NCI-H69 (cell line): ENCODE measurements at places on chromosomes 11 and 22.

DNA sequence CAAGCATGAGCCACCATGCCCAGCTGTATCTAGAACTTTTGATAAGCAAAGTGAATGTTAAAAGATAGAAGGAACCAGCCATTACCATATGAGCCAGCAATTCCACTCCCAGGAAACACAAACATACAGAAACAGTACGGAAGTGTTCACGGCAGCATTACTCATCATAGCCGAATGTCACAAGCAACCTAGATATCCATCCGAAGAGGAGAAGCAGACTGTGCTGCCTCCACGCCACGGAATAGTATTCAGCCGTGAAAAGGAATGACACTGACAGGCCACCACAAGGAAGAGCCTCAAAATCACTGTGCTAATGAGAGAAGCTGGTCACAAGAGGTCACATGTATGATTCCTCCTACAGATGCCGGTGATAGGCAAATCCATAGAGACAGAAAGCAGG, 17.6 kb upstream of the MGAT3 start:
- DNase-seq, result no peak

GRCh38 chr22:31683181-31684105, 21.4 kb upstream of the PISD start:
- no peak for DNase-seq

GRCh38 chr11:107769189-107769588, 57.3 kb upstream of the SLN start:
- DNase-seq, result peak; percentile 13

DNA sequence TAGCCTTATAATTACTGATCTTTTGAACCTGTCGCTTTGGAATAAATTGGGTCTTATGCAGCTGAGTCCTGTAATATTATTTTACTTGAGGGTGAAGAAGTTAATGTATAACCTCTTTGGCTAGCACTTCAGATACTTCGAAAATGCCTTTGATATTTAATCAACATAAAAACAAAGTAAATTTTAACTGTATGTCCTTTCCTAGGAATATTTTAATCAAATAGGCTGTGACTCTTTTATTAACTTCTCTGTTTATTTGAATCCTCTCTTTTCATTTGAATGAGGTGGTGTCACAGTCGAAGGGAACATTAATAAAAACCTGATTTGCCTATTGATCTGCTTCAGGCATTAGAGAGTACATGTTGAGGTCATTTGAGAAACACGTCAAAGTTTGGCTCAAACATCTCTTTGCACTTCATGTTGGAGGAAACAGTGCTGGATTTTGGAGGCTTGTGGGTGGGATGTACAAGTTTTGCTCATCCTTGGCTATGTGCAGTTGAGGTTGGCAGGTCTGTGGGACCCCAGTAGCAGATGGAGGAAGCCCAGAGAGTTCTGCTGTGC, 143.6 kb downstream of the NCAM1 start:
- no peak for DNase-seq

GRCh38 chr22:31346733-31347250, 646 bp upstream of the PATZ1 start:
- no peak for DNase-seq

- DNase-seq, result no peak
Measured at GRCh38 chr11:64566915-64567891, 23.8 kb upstream of the SLC22A12 start.

GRCh38 chr22:19625331-19626041, 88.8 kb upstream of the SEPTIN5 start:
- no peak for DNase-seq

DNA sequence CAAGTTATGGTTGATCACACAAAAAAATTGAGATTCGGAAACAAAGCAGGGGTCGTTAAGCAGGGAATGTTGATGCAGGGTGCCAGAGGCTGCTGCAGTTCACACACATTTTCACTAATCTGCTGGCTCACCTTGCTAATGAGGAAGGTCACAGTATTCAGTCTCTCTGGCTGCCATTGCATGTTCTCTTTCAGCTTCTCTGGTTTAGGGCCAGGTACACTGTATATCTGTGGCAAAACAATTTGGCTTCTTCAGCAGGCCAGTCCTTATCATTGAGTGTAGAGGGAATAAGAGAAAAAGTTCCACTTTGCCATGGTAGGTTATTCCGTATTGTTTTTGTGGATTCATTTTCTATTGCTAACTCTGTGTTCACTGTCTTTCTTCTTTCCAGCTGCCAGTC, 283.7 kb upstream of the ANO3 start:
- no peak for DNase-seq

DNA sequence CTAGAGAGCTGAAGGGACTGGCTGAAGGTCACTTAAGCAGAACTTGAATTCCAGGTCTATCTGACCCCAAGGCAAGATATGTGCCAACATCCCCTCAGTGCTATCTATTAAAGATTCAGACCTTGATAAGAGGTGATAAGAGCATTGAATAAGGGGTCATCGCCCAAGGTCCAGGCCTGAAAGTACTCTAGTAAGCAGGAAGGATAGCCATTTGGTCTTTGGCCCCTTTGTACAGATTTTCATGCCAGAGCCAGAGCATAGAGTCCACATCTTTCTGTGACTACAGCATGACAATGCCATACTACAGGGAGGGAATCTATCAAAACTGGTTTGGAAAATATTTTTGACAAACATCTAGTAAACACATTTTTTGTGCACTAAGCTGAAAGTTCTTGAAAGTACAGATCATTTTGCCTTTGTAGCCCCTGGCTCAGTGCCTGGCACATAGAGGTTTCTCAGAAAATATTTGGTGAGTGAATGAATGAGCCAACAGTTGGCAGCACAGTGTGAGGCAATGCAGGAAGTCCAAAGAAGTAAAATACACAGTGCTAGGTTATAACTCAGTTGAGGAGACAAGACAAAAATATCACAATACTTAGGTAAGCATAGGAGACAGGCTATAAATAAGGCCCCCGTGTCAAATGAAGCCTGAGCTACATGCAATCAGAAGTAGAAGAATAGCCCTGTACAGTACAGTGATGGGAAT, 15.1 kb upstream of the RRAS2 start:
- DNase-seq, result no peak

GRCh38 chr22:46587061-46587460, 33.1 kb upstream of the GRAMD4 start:
- no peak for DNase-seq

DNA sequence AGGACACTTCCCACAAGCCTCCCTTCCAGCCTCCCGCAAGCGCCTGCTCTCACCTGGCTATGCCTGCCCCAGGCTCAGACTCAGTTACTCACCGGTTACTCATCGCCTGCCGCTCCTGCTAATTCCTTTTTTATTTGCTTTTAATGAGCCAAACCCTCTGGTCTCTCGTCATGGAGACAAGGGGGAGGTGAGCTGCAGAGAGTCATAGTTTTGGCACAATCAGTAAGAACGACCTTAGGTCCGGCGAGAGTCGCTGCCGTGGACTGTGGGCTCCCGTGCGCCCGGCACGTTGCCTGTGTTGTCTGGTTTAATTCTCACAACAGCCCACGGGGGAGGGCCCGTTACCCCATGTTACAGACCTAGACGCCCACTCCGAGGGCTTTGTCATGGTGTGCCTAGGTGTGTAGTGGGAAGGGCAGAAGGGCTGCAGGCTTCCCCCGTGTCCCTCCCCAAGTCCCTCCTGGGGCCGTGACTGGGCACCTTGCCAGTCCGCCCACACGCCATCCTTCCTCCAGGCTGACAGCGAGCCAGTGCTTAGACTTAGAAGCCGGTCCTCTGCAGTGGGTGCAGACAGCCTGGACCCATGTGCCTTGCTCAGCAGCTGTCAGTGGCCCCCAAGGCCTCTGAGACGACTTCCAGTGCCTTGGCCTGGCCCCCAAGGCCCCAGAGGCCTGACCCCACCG, 42.2 kb downstream of the WNT7B start:
- DNase-seq, result peak; percentile 89

- peak; percentile 57 for DNase-seq
Measured at GRCh38 chr11:117604336-117604995, 192.6 kb downstream of the DSCAML1 start.

DNA sequence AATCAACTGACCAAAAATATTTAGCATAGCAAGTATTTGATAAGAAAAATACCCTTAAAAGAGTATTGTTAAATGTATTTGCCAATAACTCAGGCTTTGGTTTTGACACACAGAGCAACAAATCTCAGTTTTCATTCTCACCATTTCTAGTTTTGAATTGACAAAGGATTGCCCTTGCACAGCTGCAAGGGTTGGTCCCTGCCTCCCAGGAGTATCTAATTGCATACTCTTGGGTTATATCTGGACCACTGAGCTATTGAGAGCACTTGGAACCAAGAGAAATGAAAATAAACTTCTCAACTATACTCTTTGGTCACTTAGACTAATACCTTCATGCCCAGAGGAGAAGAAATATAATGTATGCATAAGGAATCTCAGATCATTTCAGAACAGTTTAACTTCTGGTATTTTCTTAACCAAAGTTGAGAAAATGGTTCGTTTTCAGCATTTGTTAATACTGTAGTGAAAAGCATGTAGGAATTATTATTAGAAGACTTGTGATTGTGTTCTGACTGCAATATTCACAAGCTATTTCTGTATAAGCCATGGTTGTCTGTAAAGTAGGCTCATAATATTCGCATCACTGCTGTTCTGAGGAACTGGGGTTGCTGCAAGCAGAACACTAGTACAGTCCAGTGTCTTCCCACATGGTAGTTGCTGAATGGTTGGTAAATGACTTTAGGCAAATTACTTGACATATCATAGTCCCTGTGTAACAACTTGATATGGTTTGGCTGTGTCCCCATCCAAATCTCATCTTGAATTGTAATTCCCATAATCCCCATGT, 7.9 kb downstream of the C2CD3 start:
- peak; percentile 37 for DNase-seq

GRCh38 chr22:20459862-20460261, 22.2 kb upstream of the SCARF2 start:
- DNase-seq, result no peak

DNA sequence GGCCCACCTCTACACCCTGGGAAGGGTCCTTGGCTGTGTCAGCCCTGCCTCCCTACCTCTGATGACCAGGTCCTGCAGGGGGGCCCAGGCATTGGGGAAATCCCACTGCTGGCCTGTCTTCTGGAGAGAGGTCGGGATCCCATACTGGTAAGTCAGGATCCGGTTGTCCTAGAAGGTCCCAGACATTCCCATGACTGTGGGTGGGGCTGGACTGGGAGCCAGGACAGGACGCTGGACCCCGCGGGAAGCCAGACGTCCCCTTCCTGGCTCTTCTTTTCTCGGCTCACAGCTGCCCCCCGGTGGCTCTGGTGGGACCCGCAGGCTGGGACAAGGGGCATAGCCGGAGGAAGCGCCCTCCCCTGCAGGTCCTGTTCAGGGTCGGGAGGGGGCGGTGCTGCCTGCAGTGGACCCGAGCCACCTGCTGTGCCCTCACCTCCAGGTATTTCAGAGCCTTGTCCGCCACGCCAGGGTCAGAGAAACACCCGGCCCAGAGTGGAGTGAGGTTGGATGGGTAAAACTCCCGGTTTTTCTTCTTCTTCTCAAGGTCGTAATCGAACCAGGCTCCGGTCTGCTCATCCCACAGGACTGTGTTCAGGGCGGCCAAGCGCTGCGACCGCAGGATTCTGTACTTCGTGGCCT, 20.0 kb downstream of the TREH start:
- DNase-seq, result peak; percentile 93

DNA sequence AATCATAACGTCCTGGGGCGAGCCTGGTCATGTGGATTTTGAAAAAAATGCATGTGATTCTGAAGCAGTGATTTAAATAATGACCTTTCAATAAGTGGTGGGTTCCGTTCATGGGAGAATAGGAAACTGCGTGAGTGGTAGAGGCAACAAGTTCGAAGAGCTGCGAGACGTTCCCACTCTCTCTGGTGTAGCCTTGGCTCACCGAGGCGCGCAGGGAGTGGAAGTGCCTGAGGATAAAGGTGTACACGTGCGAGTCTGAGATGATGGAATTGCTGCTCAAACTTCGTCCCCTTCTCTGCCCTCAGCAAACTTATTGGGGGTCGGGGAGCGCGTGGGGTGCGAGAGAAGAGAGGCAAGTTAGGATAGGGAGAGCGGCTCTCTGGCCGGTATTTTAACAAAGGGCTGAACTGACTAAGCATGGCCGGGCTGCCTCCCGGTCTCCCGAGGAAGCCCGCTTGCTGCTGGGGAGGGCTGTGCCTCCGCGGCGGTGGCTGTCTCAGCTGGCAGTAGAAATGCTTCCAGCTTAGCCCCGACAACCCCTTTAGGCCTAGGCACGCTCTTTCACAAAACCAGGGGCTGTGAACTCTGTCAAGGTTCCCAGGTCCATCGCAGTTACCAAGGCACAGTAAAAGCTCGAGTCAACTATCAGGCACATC, 875 bp upstream of the STT3A start:
- DNase-seq, result peak; percentile 76

DNA sequence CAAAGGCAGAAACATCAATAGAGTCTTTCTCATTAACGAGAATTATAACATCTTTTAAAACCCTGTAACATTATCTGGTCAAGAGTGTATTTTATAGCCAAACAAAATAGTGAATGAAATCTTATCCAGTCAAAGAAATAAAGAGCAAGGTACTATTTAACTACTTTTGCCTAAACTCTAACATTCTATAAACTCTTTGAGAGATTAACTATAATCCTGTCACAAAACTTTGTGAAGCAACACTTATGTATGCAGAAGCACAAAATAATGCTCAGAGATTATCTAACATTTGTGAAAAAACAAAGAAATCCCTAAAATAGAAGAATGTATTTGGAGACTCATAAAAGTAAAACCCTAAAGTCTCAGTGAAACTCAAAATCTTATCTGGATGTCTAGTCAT, 124.4 kb upstream of the LUZP2 start:
- no peak for DNase-seq
